Endothelial cell of umbilical vein (primary cell): ENCODE measurements at places on chromosomes 3 and 15. TPM values are rescaled to one million over a fixed set of nuclear protein-coding genes. Genes with fewer than 3 reads are reported as not detected.

DNA sequence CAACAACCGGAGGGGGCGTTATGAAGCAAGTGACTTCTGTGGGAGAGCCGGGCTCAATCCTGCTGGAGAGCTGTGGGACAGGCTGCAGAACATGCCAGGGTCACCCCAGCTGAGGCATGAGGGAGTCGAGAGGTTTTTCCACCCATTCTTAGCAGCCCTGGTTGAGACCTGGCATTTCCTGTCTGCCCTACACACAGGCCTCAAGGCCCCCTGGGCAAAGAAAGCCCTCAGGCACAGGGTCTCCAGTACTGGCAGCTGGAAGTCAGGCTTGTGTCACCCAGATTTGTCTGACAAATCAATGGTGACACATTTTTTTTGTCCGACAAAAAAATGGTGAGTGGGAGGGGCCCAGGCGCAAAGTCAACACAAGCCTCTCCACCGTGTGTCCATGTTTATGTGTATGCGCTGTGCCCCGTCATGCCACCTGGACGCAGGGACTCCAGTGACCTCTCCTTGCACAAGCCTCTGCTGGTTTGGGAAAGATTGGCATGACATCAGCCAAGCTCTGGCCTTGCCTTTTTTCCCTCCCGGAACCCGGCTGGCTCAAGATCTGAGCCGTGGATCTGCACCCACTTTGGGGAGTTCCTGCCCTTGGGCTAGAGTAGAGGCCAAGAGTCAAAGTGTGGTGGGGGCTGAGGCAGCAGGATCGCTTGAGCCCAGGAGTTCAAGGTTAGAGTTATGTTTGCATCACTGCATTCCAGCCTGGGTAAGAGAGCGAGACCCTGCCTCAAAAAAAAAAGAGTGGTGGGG is 20.8 kb upstream of the ALAS1 start:
- no peak for DNase-seq

GRCh38 chr3:114770874-114771273 is 376.2 kb downstream of the ZBTB20 start:
- DNase-seq = no peak

- no peak for DNase-seq
Observed at GRCh38 chr3:111070772-111071256, 802 bp upstream of the NECTIN3 start.

- no peak for DNase-seq
Observed at GRCh38 chr15:92365084-92365483, 28.6 kb upstream of the ST8SIA2 start.

DNA sequence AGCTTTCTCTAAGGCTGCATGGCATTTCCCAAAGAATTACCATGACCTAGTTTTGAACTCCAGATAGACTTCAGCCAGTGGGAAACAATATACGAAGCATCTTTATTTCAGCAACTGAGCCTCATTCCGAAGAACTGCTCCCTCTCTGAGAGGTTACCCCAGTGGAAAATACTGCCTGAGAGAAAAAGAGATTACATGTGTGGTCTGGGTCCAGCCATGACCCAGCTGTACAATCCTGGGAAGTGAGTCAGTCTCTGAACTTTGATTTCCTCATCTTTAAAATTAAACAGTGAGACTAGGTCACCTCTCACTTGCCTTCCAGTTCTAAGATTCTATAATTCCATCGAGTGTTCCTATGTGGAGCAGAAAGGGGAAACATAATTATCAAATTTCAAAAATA is 42.4 kb downstream of the TNIK start:
- DNase-seq = peak; percentile 87

- no peak for DNase-seq
Observed at GRCh38 chr15:93045191-93045785, 43.7 kb downstream of the RGMA start.

MUC20 gene
- 0.62 and 0.81 TPM in 2 replicates for total RNA-seq

AGBL1 gene
- total RNA-seq = not detected in 2 replicates
